ENCODE measurements at places on chromosomes 13 and 19. TPM values are rescaled to one million over a fixed set of nuclear protein-coding genes. Genes with fewer than 3 reads are reported as not detected.

IGFLR1 gene
- 274 TPM for total RNA-seq

VSIG10L gene
- 6.4 TPM for total RNA-seq

KIR2DL3 gene
- total RNA-seq = not detected

GRCh38 chr13:42551611-42552010 is 22.3 kb upstream of the TNFSF11 start:
- no peak for DNase-seq
- H3K27me3 ChIP-seq = peaks cover 29% of the 10 kb centered on the region
- no peaks in the 10 kb centered on the region for H3K36me3 ChIP-seq
- no peak overlapping the region for H3K4me3 ChIP-seq

- no peak for DNase-seq
- no peak overlapping the region for H3K4me3 ChIP-seq
- H3K36me3 ChIP-seq = no peaks in the 10 kb centered on the region
- no peak overlapping the region for H3K27ac ChIP-seq
- no peaks in the 10 kb centered on the region for H3K4me1 ChIP-seq
- H3K27me3 ChIP-seq = no peaks in the 10 kb centered on the region
Measured at GRCh38 chr13:38830442-38831045, 143.7 kb downstream of the FREM2 start.

DNA sequence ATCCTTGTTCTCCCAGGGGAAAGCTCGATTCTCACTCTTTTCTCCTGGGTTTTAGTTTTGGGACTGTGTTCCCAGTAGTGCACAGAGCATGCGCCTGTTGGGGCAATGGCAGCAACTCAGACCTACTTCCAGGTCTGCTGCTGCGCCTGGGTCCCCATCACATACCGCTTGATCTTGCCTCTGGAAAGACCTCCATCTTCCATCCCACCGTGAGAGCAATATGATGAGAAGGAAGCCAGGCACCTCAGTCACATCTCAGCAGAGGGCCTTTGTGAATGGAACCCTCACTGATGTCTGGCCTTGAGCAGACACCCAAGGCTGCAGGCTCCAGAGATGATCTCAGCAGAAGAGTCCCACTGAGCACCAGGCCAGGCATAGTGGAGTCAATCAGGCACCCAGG is 176.8 kb upstream of the ZNF507 start:
- H3K27me3 ChIP-seq = peaks cover 8% of the 10 kb centered on the region
- DNase-seq = no peak
- H3K4me1 ChIP-seq = no peaks in the 10 kb centered on the region
- no peak overlapping the region for H3K4me3 ChIP-seq
- H3K27ac ChIP-seq = no peak overlapping the region

GRCh38 chr19:48826606-48827020 is 9.7 kb downstream of the HSD17B14 start:
- no peaks in the 10 kb centered on the region for H3K4me1 ChIP-seq
- H3K36me3 ChIP-seq = no peaks in the 10 kb centered on the region
- H3K27ac ChIP-seq = no peak overlapping the region
- H3K27me3 ChIP-seq = no peaks in the 10 kb centered on the region
- no peak for DNase-seq

GRCh38 chr13:33016414-33017322 is at the start of gene KL:
Gene KL (plus strand): TSS chr13:33016423. CDS start chr13:33016441, 18 bp downstream.
- peak within 1 kb of the TSS; percentile 82 for H3K4me3 ChIP-seq
- no peak within 1 kb of the TSS for H3K27ac ChIP-seq
- H3K27me3 ChIP-seq = peaks cover 78% of the 10 kb centered on the region
- no peaks in the 10 kb centered on the region for H3K36me3 ChIP-seq
- DNase-seq = peak; percentile 38
- peaks cover 16% of the 10 kb centered on the region for H3K4me1 ChIP-seq

GRCh38 chr13:93853912-93854311 is 625.6 kb downstream of the DCT start:
- H3K36me3 ChIP-seq = no peaks in the 10 kb centered on the region
- H3K4me3 ChIP-seq = no peak overlapping the region
- H3K27ac ChIP-seq = no peak overlapping the region
- DNase-seq = no peak
- H3K4me1 ChIP-seq = no peaks in the 10 kb centered on the region

DNA sequence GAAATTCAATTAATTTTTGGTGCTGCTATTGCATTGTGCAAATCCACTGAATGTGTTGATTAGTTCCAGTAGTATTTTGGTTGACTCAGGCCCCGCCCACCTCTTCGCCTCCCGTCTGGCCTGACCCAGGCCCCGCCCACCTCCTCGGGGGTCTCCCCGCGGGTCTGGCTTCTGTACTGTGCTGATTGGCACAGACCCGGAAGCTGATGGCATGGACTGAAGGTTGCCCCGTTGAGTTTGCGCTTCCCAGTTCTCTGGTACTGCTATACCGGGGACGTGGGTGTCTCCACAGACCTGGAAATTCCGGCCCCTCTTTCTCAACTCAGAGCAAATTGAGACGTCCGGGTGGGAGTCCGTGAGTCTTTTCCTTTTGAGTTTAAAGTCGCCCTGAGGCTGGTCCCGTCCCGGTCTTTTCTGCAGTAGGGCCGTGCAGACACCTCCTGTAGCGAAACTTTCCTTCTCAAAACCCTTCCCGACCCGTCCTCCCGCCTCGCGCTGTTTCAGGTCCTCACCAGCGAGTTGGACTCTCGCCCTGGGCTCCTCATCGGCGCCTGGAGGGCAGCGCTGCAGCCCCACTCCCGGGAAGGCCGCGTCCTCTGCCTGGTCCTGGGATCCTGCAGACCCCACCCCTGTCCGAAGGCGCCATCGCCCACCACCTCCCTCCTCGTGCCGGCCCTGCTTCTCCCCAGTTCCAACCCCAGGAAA is 14.8 kb downstream of the ZNF701 start:
- no peak for DNase-seq
- no peaks in the 10 kb centered on the region for H3K27me3 ChIP-seq
- H3K27ac ChIP-seq = no peak overlapping the region
- no peak overlapping the region for H3K4me3 ChIP-seq

DNA sequence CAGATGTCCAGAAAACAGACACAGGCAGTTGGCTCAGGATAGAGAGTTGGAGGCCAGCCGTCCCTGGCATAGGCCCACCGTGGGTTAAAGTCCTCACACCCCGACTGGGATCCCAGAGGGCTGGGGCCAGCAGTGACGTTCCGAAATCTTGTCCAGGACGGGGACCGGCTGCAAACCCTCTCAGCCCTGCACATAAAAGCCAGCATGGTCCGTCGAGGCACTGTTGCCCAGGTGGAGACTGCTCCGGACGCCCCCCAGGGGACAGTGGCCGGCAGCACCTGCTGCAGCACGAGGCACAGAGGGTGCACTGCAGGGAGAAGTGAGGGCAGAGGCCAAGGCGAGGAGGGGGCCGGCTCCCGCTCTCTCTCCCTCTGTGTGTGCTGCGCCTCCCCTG is 4.3 kb upstream of the IFNL2 start:
- H3K36me3 ChIP-seq = peaks cover 3% of the 10 kb centered on the region
- peaks cover 40% of the 10 kb centered on the region for H3K27me3 ChIP-seq
- H3K4me3 ChIP-seq = peak overlapping the region; percentile 21
- no peak overlapping the region for H3K27ac ChIP-seq
- peaks cover 4% of the 10 kb centered on the region for H3K4me1 ChIP-seq
- DNase-seq = no peak

- H3K27ac ChIP-seq = no peak overlapping the region
- H3K4me1 ChIP-seq = no peaks in the 10 kb centered on the region
Measured at GRCh38 chr13:79806821-79807220, 325.9 kb downstream of the NDFIP2 start.

DNA sequence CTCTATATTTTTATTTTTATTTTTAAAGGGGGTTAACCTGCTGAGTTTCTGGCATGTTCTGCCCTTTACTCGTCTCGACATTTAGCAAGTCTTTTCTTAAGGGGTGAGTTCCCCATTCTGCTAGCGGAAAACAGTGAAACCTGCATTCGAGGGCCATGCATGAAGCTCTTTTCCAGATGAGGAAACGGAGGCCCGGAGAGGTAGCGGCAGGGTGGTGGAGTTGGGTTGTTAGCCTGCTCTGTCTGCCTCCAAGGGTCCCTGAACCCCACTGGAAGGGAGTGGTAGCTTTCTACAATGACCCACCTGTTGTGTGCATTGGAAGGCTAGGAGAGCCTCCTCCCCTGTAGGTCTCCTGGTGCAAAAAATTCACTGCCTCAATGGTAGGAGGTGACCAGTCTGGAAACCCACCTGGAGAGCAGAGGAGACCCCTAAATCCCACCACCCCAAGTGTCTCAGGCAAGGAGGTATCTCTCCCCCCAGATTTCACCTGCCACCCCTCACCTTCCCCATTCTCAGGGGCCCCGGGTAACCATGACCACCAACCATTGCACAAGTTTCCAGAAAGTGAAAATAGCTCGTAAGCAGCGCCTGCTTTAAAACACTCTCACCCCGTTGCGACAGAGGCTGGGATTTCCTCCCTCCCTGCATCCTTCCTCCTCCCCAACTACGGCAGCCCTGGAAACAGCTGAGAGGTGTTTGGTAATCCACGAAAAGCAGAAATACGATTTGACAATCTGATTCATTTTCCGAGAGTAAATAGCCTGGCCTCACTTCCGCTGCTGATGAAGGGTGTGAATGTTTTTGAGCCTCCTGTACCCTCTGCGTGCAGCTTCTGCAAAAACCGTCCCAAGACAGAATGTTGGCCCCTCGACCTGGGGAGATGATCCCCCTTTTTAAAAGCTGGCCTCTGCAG is 3.5 kb downstream of the KLF2 start:
- H3K4me3 ChIP-seq = peak overlapping the region; percentile 72
- peak overlapping the region; percentile 17 for H3K27ac ChIP-seq
- no peaks in the 10 kb centered on the region for H3K36me3 ChIP-seq

DNA sequence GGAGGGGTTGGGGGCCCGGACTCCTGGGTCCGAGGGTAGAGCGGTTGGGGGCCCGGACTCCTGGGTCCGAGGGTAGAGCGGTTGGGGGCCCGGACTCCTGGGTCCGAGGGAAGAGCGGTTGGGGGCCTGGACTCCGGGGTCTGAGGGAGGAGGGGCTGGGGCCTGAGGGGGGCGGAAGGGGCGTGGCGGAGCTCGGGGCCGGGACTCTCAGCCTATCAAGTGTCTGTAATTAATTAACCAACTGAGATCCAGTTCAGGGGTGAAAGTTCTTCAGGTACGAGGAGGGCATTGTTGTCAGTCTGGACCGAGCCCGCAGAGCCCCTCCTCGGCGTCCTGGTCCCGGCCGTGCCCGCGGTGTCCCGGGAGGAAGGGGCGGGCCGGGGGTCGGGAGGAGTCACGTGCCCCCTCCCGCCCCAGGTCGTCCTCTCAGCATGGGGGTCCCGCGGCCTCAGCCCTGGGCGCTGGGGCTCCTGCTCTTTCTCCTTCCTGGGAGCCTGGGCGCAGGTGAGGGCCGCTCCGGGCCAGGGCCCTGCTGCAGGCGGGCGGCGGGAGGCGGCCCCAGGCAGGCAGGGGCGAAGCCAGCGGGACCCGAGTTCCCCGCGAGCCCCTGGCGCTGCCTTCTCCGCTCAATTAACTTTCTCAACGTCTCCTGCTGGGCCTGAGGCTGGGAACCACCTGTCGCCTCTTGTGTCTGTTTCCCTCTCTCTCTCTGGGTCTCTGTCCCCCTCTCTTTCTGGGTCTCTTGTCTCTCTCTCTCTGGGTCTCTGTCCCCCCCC is 697 bp downstream of the FCGRT start:
- H3K27me3 ChIP-seq = no peaks in the 10 kb centered on the region
- peak; percentile 57 for DNase-seq
- H3K4me3 ChIP-seq = peak overlapping the region; percentile 90

- peak overlapping the region; percentile 80 for H3K4me3 ChIP-seq
- no peaks in the 10 kb centered on the region for H3K27me3 ChIP-seq
- DNase-seq = peak; percentile 66
- H3K36me3 ChIP-seq = peaks cover 34% of the 10 kb centered on the region
- H3K27ac ChIP-seq = peak overlapping the region; percentile 84
- peaks cover 52% of the 10 kb centered on the region for H3K4me1 ChIP-seq
Measured at GRCh38 chr19:4108767-4109625, 14.9 kb downstream of the MAP2K2 start.

- no peak overlapping the region for H3K4me3 ChIP-seq
- H3K27me3 ChIP-seq = peaks cover 24% of the 10 kb centered on the region
- no peaks in the 10 kb centered on the region for H3K4me1 ChIP-seq
- H3K27ac ChIP-seq = no peak overlapping the region
- H3K36me3 ChIP-seq = no peaks in the 10 kb centered on the region
Measured at GRCh38 chr13:52906122-52906903, 57.9 kb upstream of the PCDH8 start.

DNA sequence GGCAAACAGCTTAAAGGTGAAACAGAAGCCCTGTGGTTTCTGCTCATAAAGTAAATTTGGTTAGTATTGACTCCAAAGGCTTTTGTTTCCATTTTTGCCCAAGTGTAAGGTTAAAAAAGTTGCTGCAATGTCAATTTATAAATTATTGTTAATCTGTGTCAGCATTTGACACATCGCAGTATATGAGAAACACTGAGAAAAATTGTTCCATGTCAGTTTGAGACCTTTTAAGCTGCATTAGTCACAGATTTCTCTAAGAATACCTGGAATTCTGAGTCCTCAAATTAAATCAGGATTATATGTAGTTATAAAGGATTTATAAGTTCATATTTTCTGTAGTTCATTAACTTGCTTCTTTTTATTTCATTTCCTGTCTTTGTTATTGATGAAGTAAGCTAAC is 78.8 kb downstream of the FGF14 start:
- no peaks in the 10 kb centered on the region for H3K36me3 ChIP-seq
- no peaks in the 10 kb centered on the region for H3K4me1 ChIP-seq
- no peak for DNase-seq
- H3K4me3 ChIP-seq = no peak overlapping the region
- peaks cover 6% of the 10 kb centered on the region for H3K27me3 ChIP-seq

DNA sequence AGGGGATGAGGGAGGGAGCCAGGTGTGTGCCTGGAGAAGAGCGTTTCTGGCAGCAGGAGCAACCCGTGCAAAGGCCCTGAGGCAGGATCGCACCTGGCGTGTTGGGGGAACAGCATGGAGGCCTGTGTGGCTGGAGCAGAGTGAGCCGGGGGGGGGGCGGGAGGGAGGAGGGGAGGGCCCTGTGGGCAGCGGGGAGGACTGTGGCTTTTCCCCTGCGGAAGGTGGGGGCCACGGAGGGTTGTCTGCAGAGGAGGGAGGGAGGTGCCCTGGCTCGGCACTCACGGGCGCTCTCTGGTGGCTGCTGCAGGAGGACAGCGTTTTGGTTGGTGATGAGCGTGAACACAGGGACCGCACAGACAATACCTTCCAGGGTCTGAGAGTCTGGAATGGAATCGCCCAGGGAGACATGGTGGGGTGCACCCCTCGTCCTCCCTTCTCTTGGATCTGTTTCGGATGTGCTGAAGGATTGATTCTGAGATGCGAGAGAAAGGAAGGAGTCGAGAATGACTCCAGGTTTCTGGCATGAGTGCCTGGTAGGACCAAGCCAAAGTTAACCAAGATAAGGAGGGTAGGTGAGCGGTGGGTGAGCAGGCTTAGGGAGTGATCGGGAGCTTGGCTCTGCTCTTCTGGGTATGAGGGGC is 6.5 kb downstream of the RAB11B start:
- H3K36me3 ChIP-seq = peaks cover 3% of the 10 kb centered on the region
- H3K27me3 ChIP-seq = no peaks in the 10 kb centered on the region
- H3K4me1 ChIP-seq = peaks cover 28% of the 10 kb centered on the region
- DNase-seq = peak; percentile 81
- no peak overlapping the region for H3K27ac ChIP-seq

- no peaks in the 10 kb centered on the region for H3K27me3 ChIP-seq
- H3K27ac ChIP-seq = no peak overlapping the region
- peaks cover 5% of the 10 kb centered on the region for H3K4me1 ChIP-seq
- H3K36me3 ChIP-seq = no peaks in the 10 kb centered on the region
- H3K4me3 ChIP-seq = no peak overlapping the region
Measured at GRCh38 chr19:48674921-48675824, 2.4 kb upstream of the NTN5 start.

Data from activated T-cell treated with anti-CD3 and anti-CD28 coated beads, Interleukin-2, amount 50 U/mL, for 72 hours (primary cell).